Central memory CD4-positive, alpha-beta T cell (primary cell): ENCODE measurements at places on chromosomes 3 and 15.
A peak's percentile ranks its signal among the peaks of the same experiment; 100 is the strongest.

DNA sequence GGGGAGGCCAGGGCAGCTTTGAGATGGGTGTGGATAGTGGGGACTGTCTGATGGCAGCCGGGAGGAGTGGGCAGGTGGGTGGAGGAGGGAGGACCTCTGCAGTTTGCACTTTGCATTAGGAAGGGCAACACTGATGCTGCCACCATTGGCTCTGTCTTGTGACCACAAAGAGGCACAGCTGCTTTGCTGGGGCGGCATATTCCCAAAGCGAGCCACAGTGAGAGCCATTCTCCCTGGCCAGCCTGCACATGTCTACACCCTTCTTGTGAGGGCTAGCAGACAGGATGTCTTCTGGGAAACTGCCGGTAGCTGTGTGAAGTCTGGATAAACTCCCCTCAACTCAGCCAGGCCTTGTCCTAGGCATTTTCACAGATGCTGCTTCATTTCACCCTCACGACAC, 38.3 kb downstream of the CCNB2 start:
- no peak for DNase-seq

GRCh38 chr15:93074599-93074998, 14.4 kb downstream of the RGMA start:
- no peak for DNase-seq

GRCh38 chr15:63396152-63396928, 14.7 kb upstream of the CA12 start:
- no peak for DNase-seq

- peak; percentile 3 for DNase-seq
Observed at GRCh38 chr3:132180337-132180791, 136.8 kb upstream of the ACP3 start.

- DNase-seq = no peak
Observed at GRCh38 chr3:132556508-132557159, 40.4 kb upstream of the ACKR4 start.

- no peak for DNase-seq
Observed at GRCh38 chr3:42205800-42206514, 60.0 kb downstream of the CCK start.

DNA sequence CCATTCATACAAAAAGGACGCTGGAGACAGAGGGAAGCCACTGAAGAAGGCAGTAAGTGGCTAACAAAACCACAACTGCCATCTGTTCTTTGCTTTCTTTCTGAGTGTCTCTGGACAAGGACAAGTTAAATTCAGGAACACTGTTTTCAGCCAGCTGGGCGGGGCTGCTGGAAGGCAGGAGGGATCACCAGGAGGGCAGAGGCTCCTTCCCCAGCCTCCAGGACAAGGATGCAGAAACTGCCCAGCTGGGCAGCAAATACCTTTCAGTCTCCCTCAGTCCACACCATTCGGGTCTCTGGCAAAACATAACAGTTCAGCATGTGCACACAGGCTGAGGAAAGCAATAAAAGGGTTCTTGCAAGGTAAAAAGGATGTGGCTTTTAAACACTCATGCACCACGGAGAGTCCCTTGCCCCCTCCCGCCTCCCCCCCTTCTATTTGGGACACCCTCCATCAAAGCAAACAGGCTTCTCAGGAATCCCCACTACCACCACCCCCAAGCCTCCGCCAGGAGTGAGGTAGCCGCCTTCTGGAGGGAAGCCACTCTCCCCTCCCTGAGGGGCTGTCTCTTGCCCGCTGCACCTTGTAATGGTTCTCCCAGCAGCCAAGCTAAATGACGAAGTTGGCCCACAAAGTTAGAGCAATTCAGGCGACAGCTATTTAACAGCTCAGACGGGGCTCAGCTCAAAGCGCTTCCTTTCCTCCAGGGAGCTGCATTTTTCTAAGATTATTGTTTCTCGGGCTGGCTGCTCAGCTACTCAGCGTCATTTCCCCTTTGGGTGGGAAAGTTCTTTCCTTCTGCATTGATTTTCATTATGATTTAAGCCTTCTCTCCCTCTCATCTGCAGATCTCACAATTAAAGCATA, 3.8 kb downstream of the HEG1 start:
- DNase-seq = peak; percentile 81

- DNase-seq = no peak
Observed at GRCh38 chr15:86439614-86440013, 359.9 kb downstream of the AGBL1 start.

DNA sequence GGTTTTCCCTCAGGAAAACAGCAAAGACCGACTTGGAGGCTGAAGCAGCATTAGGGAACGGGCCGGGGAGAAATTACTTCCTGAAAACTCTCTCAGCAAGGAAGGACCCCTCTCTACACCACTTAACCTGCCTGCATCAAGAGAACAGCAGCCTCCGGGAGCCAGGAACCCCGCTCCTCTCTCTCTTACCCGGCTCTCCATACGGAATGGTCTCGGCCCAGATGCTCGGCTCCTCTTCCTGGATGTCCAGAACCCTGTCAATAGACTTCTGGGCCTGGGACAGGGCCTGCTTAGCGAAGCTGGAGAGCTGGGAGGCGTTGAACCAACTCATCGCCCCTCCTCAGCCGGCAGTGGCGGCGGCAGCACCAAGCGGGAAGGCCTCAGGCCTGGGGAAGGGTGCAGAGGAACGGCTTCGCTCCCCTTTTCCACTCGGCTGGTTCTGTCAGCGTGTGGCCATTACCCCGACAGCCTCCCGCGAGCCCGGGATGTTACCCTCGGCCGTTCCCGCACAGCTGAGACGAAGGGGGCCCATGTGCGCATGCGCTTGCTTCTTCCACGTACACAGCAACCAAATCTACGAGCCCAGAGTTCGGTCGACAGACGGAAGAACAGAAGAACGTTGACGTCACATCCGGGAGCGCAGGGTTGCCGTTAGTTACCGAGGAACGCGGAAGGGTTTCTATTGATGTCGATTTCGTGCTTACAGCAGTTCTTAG, at the start of gene TMF1:
TMF1 (minus strand) TSS at position 578 of the 716 bp plus-strand sequence; CDS start at position 331, 247 bp downstream.
- DNase-seq = peak; percentile 98

GRCh38 chr3:129612534-129613366, 6.3 kb upstream of the PLXND1 start:
- DNase-seq = no peak

- DNase-seq = no peak
Observed at GRCh38 chr15:48563934-48564333, 81.6 kb downstream of the FBN1 start.

GRCh38 chr15:63323798-63324563, 46.6 kb downstream of the APH1B start:
- DNase-seq = no peak

DNA sequence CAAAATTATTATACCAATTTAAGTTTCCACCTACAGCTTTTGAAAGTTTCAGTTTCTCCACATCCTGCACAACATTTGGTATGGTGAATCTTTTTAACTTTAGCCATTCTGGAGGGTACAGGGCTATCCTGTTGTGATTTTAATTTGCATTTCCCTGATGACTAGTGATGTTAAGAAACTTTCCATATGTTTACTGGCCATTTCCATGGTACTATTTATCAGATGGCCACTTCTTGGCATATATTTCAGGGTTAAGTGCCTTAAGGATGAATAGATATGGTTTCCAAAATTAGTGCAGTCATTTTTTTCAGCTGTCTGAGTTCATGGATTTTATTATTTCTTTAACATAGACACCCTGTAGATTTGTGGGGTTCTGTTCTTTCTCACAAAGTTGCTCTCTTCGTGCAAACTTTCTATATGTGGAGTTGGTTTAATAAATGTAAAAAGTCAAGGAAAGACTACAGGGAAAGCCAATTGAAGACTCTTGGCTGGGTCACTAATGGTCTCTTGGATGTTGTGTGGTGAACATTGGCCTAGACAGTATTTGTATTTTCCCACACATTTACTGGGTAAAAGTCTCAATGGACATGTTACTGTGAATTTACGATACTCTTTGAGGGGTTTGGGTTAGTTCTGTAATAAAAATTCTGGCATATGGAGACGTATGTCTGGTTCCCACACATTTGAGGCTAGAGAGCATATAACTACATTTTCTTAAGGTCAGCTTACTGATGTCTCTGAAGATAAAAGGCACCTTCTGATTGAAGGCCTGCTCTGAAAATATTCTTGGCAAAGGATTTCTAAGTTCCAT, 147.5 kb upstream of the PDZRN3 start:
- no peak for DNase-seq

DNA sequence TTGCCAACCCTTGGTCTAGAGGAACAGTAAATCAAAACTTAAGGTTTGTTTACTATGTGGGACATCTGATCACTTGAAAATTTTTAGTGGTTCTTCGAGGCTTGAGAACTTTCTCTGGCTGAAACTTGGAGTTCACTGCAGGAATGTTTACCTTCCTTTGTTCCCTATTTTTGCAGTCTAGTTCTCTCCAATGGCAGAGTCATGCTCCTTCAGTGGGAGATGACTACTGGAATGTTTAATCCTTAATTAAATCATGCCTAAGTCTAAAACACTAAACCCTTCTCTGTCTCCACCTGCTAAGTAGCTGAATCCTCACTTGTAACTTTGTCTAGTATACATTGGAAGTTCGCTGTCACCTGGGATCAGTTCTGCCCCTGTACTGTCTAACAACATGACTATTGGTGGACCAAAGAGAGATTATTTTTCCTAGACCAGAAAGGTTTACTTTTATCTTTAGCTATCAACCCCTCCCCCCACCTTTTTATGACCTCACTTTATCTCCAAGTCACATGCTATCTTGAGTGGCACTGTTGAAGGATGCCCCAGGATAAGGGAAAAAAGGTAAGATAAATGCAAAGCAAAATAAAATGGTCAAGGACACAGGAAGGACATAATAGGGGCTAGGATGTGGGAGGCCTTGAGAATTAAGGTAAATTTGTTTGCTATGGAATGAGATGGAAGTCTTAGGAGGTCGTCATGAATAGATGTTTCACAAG, 1.2 kb upstream of the ZNF609 start:
- DNase-seq = no peak

DNA sequence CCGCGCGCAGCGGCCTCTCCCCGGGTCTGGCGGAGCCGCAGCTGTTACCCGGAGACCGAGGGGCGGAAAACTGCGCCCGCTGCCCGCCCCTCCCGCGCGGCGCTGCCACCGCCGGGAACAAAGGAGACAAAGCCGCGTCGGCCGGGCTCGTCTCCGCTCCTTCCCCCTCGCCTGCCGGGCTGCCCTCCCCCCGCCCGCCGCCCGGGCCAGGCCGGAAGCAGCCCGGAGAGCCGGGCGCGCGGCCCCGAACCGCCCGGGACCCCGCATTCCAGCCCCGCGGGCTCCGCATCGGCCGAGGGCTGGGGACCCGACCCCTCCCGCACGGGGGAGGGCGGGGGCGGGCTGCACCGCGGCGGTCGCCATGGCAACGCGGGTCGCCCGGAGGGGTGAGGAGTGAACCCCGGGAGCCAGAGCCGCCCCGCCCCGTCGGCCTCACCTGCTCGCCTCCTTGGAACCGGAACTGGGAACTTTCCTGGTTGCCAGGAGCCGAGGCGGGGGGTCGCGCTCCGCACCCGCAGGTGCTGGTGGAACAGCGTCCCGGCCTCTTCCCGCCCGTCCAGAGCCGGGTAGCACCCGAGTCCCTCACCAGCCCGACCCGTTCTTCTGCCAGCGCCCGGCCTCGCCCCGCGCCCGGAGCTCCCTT, 448 bp downstream of the PLXNB1 start:
- DNase-seq = peak; percentile 64

GRCh38 chr3:78900426-78900825, 867.4 kb downstream of the ROBO1 start:
- DNase-seq = no peak

DNA sequence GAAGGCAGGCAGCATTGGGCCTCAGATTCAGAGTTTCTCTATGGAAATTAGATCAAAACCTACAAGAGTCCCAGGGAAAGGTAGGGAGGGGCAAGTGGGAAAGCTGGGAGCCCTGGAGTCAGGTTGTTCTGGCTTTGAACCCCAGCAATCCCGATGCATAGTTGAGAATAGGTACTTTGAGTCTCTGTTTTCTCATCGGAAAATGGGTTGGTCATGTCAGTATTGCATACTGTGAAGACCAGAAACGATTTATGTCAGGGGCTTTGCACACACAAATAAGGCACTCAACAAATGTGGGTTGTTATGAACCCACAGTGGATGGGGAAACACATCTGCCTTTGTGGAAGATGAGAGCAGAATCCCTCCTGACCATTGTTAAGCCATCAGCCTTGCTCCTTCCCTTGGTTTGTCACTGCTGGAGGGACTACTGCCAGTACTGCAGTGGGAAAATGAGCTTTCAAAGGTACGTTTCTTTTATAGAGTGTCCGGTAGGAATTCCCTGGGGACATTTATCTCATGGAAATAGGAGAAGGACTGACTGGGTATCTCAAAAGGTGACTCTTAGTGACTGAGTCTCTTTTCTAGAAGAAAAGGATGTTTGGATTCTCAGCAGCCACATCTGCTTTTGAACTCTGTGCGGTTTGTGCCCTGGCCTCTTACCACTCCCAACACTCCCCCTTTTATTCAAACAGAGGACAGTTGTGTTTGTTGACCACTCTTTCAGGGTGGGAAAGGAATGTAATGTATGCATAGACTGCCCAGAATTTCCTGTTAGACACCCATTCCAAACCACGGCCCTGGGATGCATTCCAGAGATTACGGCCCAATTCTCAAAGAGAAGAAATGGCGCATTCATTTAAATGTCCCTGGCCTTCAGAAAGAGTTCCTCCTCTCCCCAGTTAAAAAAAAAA, 54.6 kb upstream of the VILL start:
- no peak for DNase-seq

- no peak for DNase-seq
Observed at GRCh38 chr15:59244337-59244736, 37.7 kb downstream of the LDHAL6B start.

DNA sequence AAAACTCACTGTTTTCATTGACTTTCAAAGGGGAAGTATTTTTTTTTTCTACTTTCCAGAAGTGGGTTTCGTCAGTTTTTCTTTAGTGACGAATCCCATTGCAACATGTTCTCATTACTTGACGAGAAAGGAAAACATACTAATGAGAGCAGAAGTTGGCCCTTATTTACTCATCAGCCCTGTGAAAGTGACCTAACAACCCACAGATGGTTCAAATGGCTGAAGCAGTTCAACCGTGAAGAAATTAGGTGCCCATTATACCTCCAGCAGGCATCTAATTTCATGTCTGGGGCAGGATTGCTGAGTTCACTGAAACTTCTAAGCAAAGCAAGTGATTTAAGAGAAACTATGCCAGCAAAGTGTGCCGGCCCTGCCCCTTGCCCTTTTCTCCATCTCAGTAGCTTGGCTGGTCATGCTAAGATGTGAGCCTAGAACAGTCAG, 9.0 kb downstream of the AQP9 start:
- no peak for DNase-seq

DNA sequence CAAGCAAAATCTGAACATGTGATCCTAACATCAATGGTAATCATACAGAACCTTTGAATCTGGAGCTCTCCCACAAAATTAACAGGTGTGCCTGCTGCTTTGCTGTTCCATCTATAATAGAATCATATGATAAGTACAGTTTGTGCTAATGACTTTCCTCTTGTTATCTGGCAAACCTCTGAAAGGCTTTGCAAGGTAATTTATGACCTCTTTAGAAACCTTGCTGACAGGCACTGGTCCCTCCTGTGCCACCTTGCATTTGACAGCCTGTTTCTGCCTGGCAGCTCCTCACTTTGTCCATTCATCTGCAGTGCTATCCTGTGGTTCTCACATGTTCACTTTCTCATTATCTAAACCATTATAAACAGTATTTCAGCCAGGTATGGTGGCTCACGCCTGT, 10.2 kb upstream of the HTR3C start:
- no peak for DNase-seq

GRCh38 chr3:182737825-182738224, 55.5 kb upstream of the ATP11B start:
- DNase-seq = no peak
